ENCODE measurements at places on chromosomes 1 and 21.

DNA sequence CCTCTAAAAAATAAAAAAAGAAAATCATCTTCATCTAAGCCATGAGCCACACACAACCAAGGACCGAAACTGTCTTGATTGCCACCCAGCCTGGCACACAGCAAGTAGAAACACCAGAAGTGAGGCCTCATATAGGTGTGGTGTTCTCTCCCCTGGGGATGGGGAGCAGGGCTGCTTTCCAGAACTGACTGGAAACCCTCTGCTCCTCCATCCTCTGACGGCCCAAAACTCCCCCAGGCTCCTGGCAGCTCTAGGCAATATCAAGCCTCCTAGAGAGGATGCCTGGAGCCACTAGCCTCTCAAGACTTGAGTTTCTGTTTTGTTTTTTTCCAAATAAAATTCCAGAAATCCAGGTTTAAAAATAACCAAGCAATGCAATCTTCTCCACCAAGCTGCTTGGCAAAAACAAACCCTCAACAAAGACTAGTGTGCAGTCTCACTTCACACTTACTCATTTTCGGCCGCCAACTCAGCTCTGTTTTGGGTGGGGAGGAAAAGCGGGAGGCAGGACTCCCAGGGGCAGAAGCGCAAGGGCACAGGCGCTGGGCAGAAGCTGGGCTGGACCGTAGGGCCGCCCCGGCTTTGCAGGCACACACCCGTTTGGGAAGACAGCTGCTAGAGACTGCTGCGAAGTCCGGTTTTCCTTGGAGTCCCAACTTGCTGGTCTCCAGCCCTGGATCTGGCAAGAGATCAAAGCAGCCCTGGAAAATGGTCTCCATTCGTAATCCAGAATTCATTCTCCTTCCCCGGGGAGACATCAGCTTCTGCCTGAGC is 78.2 kb upstream of the CAPZB start:
- DNase-seq = no peak

- DNase-seq = no peak
Measured at GRCh38 chr1:219189021-219189824, 15.5 kb downstream of the LYPLAL1 start.

GRCh38 chr1:200337410-200337809 is 72.4 kb downstream of the ZNF281 start:
- DNase-seq = no peak

DNA sequence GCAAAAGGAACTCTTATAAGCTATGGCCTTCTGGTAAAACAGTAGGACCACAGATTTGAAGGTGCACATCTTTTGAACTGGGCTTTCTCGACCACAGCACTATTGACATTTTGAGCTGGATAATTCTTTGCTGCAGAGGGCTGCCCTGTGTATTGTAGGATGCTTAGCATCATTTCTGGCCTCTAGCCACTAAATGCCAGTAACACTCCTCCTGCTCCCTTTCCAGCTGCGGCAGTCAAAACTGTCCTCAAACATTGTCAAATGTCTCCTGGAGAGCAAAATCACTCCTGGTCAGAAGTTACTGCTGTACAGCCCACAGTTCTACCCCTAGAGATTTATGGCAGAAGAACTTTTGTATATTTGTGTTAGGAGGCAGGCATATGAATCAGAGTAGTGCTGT is 836.7 kb downstream of the PLA2G4A start:
- no peak for DNase-seq

GRCh38 chr1:180179162-180179957 is 24.7 kb downstream of the QSOX1 start:
- no peak for DNase-seq

- no peak for DNase-seq
Measured at GRCh38 chr21:42670884-42671283, 17.5 kb downstream of the PDE9A start.

GRCh38 chr1:38498686-38499085 is 360.9 kb downstream of the RRAGC start:
- no peak for DNase-seq

- peak; percentile 23 for DNase-seq
Measured at GRCh38 chr1:53115403-53116306, 26.8 kb downstream of the SLC1A7 start.

DNA sequence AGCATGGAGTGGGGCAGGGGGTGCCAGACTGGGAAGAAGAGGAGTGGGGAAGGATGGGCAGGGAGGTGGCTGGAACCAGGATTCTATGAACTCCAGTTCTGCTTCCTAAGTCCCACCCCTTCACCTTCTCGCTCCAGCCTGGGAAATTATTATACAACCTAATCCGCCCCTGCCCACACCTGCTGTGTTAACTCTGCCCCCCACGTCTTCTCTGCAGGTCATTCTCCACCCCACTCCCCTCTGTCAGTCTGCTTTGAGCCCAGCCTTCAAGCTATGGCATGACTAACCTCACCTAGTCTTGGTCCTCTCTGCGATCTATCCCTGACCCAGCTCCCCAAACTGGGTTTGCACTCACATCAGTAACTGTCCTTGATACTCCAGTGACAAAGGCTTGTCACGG is 46.0 kb upstream of the GOLT1A start:
- DNase-seq = no peak

GRCh38 chr1:45275054-45275453 is 51.6 kb upstream of the HPDL start:
- DNase-seq = peak; percentile 40

DNA sequence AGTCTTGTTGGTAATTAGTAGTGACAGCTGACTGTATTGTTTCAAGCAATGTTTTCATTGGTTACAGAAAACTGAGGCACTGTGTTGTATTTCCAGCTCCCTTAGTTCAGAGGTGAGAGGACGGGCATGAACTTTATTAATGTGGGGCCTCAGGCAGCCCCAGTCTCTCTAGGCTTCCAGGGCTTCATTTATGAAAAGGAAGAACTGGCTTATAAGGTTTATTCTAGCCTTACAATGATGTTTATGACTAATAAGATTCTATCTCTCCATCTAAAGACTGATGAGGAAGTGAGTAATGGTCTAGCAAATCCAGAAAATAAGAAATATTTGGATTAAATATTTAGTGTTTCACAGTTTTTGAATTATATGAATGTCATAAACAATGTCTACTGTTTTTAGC is 41.5 kb downstream of the CBS start:
- DNase-seq = peak; percentile 9

- no peak for DNase-seq
Measured at GRCh38 chr1:86718786-86719185, 14.4 kb downstream of the SH3GLB1 start.

GRCh38 chr1:108194051-108194450 is 6.1 kb downstream of the SLC25A24 start:
- DNase-seq = no peak

- no peak for DNase-seq
Measured at GRCh38 chr1:86696522-86696921, 7.9 kb upstream of the SH3GLB1 start.

GRCh38 chr1:237227476-237227875 is 185.5 kb downstream of the RYR2 start:
- DNase-seq = no peak

DNA sequence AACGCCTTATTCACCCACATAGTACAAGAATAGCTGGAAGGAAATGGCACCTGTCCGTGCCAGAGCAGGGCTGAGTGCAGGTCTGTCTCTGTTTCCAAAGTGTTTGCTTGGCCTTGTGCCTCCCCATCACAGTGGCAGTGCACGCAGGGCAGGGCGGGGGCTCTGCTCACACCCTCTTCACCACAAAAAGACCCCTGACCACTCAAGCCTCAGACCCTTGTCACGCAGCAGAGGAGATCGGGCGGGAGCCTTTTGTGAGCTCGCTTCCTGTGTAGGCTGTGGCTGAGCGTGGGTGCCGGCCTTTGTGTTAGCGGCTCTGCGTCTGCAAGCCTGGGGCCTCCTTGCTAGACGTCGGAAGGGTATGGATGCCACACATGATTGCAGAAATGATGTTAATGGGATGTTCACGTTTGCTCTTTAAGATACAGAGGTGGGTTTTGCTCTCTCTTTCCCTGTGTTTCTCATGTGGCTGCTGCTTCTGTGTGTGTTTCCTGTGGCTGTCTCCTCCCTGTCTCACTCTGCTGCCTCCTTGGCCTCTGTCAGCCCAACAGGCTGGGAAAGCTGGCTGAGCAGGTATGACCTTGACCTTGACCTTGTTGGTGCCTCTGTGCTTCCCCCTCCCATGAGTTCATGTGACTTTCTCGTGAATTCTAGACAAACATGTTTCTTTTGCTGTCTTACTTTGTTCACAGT is 45.4 kb downstream of the S100B start:
- peak; percentile 15 for DNase-seq

DNA sequence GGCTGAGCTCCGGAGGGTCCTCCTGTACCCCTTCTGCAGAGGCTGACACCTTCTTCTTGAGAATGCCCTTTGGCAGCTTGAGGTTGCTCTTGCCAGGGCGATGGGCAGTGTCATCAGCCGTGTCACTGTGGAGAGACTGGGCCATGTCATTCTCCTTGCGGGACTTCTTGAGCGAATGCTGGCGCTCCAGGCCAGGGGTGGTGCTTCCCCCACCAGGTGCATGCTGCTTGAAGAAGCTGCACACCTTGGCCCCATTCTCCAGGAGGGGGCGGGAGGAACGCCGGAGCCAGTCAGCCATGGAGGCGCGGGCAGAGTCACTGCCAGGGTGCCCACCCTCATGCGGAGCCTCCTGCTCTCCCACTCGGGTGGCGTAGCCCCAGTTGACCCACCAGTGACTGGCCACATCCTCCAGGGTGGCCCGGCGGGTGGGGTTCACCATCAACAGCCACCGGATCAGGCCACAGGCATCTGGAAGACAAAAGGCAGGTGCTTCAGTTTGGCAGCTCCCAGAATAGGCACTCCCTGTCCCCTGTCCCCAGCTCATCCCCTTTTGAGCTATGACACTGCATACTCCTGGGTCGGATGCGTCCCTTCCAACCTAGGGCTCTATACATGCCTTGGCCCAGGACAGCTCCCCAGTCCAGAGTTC is 17.4 kb downstream of the NUAK2 start:
- DNase-seq = no peak

DNA sequence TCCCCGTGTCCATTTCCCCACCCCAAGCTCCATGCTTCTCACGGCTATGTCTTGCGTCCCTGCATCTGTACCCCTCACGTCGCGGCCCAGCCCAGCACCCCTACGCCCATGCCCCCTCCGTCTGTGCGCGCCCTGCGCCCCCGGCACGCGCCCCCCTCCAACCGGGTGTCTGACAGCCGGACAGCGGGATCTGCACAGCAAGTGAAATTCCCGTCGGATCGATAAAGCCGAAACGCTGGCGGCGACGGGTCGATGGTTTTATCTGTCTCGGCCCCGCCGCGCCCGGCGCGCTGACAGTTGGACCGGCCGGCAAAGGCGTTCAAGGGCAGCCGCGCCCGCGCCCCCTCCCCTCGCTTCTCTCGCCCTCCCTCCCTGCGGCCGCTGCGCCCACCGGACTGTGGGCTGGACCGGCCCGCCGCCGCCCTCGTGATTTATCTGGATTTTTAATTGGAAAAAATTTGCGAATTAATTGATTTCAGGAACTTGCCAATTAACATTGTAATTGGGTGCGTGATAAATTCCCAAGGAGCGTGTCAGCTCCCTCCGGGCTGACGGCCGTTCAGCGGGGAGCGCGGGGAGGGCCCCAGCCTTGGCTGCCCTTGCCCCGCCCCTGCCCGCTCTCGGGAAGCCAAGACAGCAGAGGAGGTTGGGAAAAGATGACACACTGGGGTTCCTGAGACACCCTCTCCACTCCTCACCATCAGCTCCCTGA is 57.1 kb downstream of the TMEM53 start:
- no peak for DNase-seq

DNA sequence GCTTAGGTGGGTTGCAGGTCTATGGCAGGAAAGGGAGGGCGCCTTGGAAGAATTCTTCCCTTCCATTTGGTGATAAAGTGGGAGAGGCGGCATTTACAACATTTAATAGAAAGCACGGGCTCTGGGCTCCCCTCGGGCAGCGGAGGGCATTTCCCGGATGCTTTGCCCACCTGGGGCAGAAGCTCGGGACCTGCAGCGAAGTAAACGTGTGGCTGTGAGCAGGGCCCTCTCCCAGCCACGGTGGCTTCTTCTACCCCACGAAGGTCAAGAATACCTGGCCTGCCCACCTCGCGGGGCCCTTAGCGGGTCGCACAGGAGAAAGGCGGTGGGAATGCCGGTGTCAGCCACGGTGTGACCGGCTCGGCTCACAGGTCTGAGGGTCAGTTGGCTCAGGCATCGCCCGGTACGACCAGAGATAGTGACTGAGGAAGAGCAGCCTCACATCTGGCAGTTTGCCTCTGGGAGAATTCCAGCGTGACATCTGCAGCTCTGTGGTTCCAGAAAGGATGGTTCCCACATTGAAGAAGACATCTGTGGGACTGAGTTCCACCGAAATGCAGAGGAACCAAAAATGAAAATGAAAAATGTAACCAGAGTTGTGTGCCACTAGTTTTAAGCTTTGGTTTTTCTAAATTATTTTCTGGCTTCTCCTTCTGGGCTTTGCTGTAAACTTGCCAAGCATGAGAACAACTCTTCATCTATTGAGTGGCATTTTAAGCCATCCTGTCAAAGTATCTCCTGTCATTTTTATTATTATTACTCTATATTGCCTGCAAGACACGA is 720 bp upstream of the F3 start:
- no peak for DNase-seq

DNA sequence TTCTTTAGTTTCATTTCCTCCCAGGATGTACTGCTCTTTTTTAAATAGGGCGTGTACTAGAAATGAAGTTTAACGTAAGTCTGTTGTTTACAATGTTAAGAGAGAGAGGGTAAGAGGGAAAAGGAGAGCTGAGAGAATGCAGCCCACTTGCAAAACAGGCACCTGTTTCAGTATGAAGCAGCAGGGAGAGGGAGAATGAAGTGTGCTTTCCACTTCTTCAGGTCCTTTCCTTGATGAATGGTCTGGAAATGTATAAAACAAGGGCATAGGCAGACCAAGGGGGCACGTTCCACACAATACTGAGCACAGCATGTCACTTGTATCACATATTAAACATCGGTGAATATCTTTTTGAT is 2.0 kb downstream of the KCNA3 start:
- no peak for DNase-seq

- no peak for DNase-seq
Measured at GRCh38 chr1:36172983-36173382, 17.0 kb downstream of the MAP7D1 start.

DNA sequence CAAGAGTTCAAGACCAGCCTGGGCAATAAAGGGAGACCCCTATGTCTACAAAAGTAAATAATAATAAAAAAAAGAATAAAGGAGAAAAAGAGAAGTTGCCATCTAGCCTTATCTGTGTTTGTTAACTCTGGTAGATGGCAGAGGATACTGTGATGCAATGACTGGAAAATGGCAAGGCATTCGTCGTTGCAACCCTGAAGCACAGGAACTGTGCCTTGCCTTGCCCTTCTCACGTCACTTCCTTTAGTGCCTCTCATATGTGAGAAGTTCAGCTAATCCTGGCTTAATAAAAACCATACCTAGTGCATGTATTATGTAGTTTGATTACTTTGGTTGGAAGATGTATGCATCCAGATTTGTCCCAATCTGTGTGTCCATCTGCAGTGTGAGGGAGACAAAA is 25.8 kb upstream of the PIGC start:
- DNase-seq = no peak

GRCh38 chr1:145824499-145824842 is 471 bp downstream of the POLR3C start:
- no peak for DNase-seq

Measured in foreskin melanocyte (primary cell).